Cerebellum (tissue), 4 donors: ENCODE measurements at places on chromosomes 5 and 9.

GRCh38 chr9:101027733-101028345 is 688 bp upstream of the PLPPR1 start:
- DNase-seq = no peak

GRCh38 chr5:82104872-82105271 is 133.0 kb downstream of the ATG10 start:
- DNase-seq = no peak

DNA sequence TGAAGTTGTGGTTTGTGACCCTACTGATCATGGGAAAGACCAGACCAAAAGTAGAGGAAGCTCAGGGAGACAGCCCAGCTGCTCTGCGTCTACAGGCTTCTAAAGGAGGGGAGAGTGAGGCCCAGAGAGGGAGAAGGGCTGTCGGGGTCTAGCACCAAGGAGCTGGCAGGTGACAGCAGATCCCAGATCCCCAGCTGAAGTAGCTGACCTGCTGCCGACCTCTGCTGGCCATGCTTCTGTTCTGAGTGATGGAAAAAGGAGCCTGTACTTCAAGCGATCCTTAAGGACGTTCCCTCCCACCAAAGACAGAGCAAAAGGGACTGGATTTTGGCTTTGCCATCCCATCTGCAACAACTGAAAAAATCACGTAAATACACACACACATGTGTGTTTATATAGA is 22.7 kb upstream of the QSOX2 start:
- DNase-seq = no peak

- no peak for DNase-seq
Measured at GRCh38 chr9:108586471-108587139, 269.2 kb downstream of the ACTL7B start.

DNA sequence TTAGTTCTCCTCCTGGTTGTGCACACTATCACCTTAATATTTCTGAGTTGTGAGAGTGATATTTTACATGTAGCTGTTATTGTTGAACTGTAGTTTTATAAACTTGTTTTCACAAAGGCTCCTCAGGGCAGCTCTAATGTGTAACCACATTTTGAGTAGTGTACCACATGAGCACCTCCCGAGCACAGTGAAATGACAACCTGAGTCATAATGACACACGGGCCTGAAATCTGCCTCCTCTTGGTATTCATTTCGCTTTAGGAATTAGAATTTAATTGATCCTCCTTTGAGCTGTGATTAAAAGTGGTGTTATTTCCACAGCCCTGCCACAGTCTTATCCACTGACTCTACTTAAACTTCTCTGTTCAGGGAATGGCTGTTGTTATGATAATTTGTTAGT is 7.9 kb downstream of the MTRR start:
- DNase-seq = no peak

GRCh38 chr5:75716715-75717081 is 539 bp downstream of the POC5 start:
- DNase-seq = peak; percentile 2

DNA sequence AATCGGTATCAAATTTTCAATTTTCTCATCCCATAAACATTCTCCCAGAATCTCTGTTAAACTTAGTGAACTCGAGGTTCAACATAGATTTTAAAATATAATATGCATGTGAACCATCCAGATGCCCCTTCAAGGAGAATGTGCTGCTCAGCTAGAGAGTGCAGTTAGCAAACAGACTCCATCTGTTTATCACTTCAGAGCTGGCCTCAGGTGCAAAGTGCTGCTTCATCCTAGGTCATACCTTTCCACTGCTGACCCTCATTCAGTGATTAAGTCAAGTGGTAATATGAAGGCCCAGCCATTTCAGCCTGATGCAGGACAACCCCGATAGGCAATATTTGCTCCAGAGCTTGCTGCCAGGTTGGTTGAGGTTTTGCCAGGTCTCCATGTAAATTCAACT is 339.0 kb upstream of the POU5F2 start:
- DNase-seq = no peak

DNA sequence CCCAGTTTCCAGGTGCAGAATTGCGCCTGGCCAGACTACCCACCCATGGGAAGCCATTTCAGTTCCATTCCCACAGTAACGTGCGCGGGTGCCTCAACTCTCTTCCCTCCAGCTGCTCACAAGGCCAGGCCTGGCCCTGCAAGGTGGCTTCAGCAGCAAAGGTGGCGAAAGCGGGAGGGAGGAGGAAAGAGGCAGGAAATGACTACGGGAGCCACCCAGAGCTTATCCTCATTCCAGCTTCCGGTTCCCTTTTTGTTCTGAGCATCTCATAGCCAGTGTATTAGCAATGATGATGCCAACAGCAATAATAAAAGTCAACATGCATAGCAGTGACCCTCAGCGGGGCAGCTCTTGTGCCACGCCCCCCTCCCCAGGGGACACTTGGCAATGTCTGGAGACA is 101.5 kb upstream of the BOD1 start:
- no peak for DNase-seq

DNA sequence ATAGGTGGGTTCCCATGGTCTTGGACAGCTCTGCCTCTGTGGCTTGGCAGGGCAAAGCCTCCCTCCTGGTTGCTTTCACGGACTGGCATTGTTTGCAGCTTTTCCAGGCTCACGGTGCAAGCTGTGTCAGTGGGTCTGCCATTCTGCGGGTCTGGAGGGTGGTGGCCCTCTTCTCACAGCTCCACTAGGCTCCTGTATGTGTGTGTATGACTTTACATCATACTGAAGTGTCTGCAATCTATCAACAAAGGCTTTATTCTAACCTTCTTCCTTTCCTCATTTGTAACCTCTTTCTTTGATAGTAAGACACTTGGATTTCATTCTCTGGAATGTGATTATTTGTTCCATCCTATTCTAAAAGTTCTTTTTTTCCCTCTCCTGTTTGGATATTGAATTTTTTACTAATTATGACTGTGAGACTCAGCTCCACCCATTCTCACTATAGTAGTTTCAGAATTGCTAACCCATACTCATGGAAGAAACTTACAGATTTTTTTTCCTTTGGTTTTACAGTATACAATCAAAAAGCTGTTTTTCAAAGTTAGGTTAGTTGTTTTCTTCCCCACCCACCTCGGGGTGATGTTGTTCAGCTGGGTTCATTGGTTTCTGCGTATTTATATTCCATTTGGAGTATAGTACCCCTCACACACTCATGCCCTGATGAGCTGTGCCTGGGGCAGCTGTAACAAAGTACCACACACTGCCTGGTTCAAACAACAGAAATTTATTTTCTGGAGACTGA is 144.6 kb upstream of the OTULINL start:
- DNase-seq = no peak

GRCh38 chr9:114238891-114239875 is 83.7 kb upstream of the ORM1 start:
- DNase-seq = peak; percentile 51

DNA sequence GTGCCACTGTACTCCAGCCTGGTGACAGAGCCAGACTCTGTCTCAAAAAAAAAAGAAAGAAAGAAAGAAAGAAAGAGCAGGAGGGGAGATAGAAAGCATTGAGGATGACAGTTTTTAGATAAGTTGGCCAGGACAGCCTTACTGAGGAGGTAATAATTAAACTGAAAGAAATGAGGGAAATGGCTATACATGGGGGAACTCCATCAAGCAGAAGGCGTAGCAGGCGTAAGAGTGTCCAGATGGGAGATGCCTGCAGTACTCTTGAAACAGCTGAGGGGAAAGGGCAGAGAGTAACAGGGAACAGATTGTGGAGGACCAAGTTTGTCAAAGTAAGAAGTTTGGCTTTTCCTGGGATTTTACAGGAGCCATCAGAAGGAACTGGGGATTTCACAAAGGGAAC is 57.5 kb downstream of the HMGCS1 start:
- no peak for DNase-seq

GRCh38 chr9:82606492-82607382 is 456.2 kb downstream of the RASEF start:
- DNase-seq = peak; percentile 41

DNA sequence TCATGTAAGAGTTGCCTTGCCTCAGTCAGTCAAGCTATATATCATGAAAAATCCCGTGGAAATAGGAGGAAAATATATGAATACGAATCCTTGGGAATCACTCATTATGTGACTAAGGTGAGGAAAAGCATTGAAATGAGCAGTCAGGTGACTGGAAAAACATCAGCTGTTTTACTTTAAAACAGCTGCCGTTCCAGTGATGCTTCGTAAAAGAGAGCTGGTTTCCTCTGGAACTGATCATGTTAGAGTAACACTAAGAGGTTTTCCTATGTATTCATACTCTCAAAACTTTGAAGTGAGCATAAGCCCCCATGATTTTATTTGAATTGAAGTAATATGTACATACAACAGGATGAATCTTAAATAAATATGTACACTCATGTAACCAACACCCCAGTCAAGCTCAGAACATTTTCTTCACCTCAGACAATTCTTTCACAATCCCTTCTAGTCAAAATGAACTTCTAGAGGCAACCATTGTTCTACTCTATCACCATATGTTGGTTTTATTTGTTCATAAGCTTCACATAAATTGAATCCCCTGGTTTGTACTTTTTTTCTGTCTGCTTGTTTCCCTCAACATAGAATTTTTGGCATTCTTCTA is 107.7 kb downstream of the SLC25A46 start:
- no peak for DNase-seq

GRCh38 chr5:59955241-59955640 is 61.7 kb upstream of the PDE4D start:
- no peak for DNase-seq

- no peak for DNase-seq
Measured at GRCh38 chr9:98438666-98439065, 183.2 kb upstream of the TBC1D2 start.

DNA sequence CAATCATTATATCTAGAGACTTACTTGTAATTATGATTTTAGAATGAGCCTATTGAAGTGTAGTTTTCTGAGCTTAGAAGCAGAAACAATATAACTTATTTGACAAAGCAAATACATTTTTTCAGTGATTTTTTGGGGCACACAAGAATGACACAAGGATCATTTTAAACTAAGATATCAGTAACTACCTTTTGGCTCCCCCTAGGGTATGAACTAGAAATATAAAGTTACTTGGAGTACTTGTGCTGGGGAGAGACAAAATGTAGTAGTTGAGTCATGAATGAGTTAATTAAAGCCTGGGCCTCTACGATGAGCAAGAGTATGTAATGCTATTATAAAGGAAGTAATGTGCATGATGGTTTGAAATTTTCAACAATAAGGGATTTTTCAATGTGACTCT is 1244.1 kb upstream of the ACO1 start:
- no peak for DNase-seq

- no peak for DNase-seq
Measured at GRCh38 chr5:83539463-83539790, 67.9 kb downstream of the VCAN start.

DNA sequence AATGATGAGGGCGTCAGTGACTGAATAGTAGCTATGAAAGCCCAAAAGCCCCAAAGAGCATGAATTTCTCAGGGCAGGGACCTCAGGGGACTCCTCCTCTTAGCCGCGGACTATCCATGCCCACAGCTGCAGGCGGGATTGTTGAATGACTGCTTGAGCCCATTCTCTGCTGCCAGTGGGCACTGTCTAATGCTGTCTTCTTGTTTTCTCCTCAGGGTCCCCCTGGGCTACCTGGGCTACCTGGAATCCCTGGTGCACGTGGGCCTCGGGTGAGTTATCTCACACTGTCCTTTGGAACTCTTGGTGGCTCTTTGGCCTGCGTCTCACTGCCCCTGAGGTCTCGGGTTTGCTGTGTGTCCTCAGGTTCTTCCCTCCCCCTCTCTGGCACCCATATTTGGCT is 22.7 kb downstream of the COL27A1 start:
- DNase-seq = no peak

- no peak for DNase-seq
Measured at GRCh38 chr5:23029290-23029689, 176.1 kb upstream of the CDH12 start.

GRCh38 chr9:6909181-6909580 is 151.4 kb downstream of the KDM4C start:
- DNase-seq = no peak

GRCh38 chr9:94593459-94594345 is at the start of gene FBP2:
Gene FBP2 (minus strand): TSS chr9:94593824. CDS start chr9:94593726, 98 bp downstream.
- DNase-seq = no peak

DNA sequence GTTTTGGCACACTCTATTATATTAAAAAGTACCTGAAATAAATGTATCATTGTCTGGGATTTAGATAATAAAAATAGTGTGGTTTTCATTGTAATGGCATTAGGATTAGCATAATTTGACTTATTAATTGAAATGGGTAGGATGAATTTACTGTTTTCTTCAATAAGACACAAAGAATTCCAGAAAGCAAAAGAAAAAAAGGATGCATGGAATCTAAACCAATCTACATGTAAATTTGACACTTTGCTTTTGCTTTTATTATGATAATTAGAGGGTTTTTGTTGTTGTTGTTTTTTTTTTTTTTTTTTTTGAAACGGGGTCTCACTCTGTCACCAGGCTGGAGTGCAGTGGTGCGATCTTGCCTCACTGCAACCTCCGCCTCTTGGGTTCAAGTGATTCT is 304.8 kb upstream of the EFNA5 start:
- DNase-seq = no peak

GRCh38 chr9:36729906-36730305 is 157.2 kb downstream of the MELK start:
- no peak for DNase-seq

DNA sequence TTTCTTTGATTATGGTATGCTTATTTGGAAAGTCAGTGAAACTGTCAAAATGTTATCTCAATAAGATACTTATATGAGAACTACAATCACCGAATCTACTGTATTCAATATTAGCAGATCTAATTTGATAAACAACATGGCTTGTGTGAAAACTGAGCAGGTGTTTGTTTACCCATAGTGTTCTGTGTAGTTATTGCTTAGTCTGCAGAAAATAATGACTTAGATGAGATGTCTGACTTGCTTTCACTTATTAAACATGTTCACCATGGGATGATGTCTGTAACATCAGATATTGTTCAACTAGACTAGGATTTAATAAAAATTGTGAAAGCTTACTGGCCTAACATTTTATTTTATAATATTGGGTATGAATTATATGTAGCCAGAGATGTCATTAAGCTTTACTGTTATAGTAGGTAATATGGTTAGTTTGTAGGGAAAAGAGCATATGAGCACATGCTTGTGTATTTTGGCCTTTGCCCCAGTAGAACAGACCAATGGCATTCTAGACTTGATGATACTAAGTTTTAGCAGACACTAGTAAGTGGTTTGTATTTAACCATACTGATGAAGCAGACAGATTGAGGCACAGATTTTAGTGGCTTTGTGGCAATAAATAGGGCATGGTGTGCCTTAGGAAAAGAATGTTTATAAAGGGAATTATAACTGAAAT is 16.4 kb downstream of the SUB1 start:
- no peak for DNase-seq

DNA sequence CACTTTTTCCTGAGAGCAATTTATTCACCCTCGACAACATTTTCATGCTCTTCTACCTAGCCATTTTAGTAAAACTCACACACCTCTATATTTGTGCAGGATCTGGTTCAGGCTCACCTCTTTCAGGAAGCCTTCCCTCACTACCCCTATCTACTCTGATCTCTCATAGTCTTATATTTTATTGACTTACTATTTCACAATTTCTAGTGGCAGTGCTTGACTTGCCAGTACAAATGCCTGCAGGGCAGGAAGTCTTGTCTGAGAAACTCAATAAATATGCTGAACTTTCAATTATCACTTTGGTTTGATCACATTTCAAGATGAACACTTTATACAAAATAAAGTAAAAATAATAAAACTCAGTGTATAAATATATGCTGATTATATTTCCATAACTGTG is 226.8 kb downstream of the CETN3 start:
- DNase-seq = no peak

GRCh38 chr5:62574599-62574998 is 4.0 kb upstream of the LRRC70 start:
- no peak for DNase-seq

GRCh38 chr9:11457825-11458790 is 845.3 kb upstream of the PTPRD start:
- DNase-seq = no peak

GRCh38 chr5:163532171-163533084 is 27.0 kb downstream of the MAT2B start:
- no peak for DNase-seq
